ENCODE measurements at places on chromosomes 7 and 10.

DNA sequence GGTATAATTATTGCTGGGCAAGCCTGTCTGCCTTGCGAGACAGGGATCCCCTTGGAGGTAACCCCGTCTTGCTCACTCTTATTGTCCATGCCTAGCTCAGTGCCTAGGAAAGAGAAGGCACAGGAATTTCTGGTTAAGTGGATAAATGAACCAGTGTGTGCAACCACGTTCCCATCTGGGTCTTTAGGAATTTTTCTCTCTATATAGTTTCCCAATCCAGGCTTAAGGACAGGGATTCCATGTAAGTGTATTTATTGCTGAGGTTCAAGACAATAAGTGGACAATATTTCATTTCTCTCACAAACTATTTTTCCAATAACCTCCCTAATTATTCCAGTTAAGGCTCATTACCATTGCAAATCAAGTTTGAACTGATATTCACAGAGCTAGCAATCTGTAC is 8.9 kb upstream of the ADAM12 start:
- DNase-seq, result no peak

- DNase-seq, result no peak
Measured at GRCh38 chr10:125756196-125756595, 19.4 kb downstream of the MMP21 start.

DNA sequence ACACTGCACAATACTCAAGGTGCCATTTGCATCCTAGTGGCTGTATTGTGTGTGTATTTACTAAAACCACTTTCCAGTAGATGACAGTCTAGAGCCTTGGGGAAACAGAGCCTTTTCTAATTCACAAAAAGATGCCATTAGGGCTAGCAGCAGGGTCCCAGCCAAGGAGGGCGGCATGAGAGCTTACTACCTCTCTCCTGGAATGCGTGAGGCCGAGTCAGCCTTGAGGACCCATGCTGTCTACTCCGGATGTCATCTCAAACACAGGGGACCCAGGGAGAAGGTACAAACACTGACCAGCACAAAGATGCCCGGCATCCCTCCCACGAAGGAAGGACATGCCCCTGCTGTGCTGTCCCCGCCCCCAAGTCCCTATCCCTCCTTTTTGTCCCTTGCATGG is 65.5 kb downstream of the CYCS start:
- DNase-seq, result no peak

GRCh38 chr10:42975005-42975493 is 101.8 kb upstream of the RET start:
- DNase-seq, result no peak

- DNase-seq, result no peak
Measured at GRCh38 chr10:689452-690371, at the start of gene DIP2C. Gene DIP2C, minus strand, starts transcription at chr10:689668. Its CDS starts 90 bp downstream, at chr10:689578.

DNA sequence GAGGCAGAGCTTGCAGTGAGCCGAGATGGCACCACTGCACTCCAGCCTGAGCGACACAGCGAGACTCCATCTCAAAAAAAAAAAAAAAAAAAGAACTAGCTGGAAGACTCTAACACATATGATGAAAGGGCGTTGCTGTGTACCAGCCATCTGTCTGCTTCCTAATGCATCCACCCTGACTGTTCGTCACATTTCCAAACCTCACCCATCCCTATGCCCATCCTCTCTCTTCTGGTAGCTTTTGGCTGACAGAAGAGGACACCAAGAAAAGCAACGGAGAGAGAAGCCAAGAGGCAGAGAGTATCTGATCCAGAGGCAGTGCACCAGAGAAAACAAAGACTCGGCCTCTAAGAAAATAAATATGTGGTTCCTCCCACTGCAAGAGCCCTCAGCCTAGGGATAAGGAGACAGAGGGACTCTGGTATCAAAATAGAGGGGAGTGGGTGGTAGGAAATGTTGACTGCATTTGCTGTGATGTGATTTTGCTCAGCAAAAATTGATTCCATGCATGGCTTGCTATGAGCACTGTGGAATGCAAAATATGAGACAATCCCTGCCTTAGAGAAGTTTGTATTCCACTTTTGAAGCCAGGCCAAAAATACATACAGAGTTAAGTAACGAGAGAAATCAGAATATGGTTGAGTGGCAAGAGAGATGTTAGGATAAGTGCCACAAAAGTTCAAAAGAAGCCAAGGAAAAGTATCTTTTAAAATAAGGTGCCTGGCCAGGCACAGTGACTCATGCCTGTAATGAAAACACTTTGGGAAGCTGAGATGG is 100.8 kb upstream of the STK17A start:
- no peak for DNase-seq
